CD8-positive, alpha-beta T cell (primary cell): ENCODE measurements at places on chromosomes 7 and 10.

DNA sequence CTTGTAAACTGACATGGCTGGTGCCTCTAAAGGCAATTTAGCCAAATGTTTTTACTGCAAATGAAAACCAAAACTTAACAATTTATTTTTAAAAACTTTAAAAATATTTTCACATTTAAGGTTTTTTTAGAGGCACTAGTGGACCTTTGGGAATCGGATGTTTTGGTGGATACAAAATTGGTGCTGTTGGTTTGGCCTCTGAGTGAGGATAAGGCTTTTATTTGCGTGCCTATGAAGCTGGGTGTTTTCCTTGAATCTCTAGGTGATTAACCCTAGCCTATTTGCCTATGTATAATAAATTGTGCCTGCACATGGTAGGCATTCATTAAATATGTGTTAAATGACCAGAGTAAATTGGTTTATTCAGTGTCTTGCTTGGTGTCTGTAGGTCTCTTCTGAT lies 2.9 kb upstream of the SGCE start:
- no peak for DNase-seq

GRCh38 chr10:3867454-3868270 lies 82.7 kb upstream of the KLF6 start:
- DNase-seq: no peak

DNA sequence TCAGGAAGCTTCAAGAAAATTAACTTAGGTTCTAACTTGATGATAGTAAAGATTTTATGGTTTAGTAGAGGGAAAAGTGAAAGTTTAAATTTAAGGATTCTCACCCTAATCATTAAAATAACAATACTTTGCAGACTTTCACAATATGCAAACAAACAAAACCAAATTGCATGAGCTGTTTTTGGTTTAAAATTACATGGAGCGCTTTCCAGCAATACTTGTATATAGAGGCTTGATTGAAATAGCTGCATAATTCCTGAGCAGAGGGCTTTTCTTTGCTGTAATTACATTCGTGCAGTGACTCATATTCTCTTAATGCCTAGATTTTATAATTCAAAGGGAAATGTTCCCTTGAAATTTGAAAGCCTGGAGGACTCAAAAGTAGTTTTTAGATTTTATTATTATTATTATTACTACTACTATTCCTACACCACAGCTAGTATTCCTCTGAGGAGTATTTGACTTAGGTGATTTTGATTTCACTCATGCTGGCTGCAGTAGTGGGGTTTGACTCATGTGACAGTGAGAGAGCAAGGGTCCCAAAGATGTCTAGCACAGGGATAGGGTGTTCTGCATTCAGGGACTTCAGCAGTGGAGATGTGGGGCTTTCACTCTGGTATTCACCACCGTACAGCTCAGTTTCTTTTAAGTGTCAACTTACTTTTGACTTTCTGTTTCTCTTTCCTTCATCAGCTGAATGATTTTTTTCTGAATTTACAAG lies 138.1 kb downstream of the ADAM22 start:
- DNase-seq: no peak

- DNase-seq: no peak
Measured at GRCh38 chr10:67816719-67817118, 21.3 kb downstream of the DNAJC12 start.

- DNase-seq: no peak
Measured at GRCh38 chr10:132861116-132861691, 75.3 kb upstream of the NKX6-2 start.

GRCh38 chr10:44932517-44933450 lies 21.6 kb downstream of the TMEM72 start:
- peak; percentile 76 for DNase-seq

DNA sequence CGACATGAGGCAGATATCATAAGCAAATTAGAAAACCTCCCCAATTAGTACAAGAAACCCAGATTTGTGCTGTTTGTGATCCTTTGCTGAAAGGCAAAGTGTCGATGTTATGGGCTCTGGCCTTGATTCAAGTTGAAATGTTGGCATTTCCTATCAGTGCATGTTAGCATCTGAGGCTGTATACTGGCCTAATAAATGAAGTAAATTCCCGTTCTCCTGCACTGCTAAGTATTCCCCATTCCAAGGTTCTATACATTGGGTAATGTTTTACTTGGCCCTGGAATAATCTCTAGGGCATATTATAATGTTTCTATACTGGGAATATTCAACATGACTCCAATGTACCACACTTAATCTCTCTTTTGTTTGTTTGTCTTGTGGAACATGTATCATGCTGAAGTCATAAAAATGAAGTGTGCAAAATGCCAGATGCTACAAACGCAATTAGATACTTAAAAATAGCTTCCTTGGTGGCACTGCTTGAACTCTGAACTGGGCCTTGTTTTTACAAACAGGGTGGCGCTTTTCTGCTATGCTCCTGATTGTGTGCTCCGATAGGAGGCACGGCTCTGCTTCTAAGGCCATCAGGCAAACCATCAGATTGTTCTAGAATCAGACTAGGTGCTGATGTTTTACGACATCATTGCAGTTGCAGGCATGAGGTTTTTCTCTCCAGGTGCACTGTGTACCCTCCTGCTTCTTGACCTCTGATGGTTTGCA lies 156.7 kb upstream of the TCF7L2 start:
- no peak for DNase-seq
